NCI-H1417 (cell line): ENCODE measurements at places on chromosomes 12 and 14.

DNA sequence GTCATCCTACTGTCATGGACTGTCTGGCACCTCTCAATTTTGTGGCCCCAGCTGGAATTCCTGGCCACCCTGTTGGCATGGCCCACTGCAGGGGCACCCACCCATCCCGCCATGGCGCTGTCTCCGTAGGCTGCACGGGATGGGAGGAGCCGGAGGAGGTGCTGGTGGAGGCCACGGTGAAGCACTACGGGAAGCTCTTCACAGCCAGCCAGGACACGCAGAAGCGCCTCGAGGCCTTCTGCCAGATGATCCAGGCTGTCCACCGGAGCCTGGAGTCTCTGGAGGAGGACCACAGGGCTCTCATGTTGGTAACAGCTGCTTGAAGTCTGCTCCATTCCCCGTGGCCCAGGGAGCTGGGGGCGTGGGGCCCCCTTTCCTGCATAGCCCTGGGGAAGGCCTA, 3.9 kb downstream of the CCDC197 start:
- DNase-seq: no peak

DNA sequence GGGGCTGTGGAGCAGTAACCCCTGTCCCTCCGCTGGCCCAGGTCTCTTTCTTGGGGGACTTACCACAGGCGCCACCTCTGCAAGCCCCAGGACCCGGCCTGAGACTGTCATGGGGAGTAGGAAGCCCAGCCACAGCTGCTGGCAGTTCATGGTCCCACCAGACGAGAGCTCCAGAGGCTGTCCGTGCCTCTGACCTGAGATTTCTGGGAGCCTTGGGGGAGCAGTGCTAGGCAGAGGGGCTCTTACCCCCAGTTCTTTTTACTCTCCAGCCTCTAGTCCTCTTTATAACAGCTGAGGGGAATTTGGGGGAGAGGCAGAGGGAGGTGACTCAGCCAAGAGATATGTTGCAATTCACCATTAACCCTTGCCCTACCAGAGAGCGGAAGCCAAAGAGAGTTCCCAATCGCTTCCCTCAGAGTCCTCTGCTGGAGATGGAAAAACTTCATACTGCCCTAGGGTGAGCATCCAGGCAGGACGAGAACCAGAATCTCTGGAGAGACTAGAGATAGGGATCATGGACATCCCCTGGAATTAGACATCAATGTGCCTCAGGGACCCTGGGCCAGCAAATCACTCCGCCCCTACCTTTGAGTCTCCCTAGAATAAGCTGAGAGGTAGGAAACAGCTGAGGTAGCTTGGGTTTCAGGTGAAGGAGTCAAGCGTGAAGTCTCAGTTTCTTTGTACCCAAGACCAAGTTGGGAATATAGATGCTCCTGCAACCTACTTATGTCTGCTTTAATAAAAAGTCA, at the start of gene MMP19:
MMP19 (minus strand) TSS at position 256 of the 749 bp plus-strand sequence; CDS start at position 150, 106 bp downstream.
- no peak for DNase-seq

GRCh38 chr12:118682656-118683055, 298.7 kb upstream of the SRRM4 start:
- no peak for DNase-seq

GRCh38 chr12:38886064-38886463, 19.3 kb downstream of the CPNE8 start:
- no peak for DNase-seq

- DNase-seq: no peak
These were observed 468.4 kb upstream of the FOXG1 start for GRCh38 chr14:28298156-28298555.

- no peak for DNase-seq
These were observed 68.6 kb downstream of the IQSEC3 start for GRCh38 chr12:135138-135537.
